ENCODE measurements at places on chromosomes 2 and 18.

DNA sequence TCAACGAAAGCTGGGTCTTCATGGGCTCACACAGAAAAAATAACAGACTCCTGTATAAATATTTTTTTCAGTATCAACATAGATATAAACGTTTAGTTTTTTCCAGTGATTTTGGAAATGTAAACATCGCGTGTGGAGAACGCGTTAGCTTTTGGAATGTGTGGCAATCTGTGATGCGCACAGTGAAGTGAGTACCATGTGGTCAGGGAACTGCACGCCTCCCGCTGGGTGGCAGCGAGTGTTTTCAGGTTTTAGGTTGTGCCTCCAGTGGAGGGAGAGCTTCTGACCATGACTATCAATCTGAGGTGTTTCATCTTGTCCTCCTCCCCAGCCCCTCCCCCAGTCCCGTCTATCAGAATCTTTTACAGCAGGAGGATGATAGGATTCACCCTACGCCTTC, 127.8 kb downstream of the ARHGAP28 start:
- DNase-seq, result no peak

GRCh38 chr18:3294435-3295080, 32.6 kb downstream of the MYL12B start:
- DNase-seq, result no peak

GRCh38 chr2:226652369-226652768, 147.3 kb downstream of the IRS1 start:
- DNase-seq, result peak; percentile 52

DNA sequence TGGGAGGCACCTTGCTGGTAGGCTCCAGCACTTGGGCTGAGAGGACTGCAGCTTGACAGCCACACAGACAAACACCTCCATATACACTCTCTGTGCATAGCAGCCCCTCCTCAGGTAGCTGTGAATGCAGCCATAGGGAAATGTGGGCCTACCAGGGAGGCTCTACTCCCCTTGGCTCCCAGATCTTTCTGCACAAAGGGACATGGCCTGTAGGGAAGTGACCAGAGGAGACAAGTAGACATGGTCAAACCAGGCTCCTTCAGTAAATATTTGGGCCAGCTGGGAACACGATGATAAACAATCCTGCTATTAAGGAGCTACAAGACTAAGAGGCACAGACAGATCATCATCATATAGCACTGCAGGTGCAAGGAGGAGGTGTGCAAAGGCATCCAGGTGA, 35.9 kb upstream of the PDCL3 start:
- no peak for DNase-seq

DNA sequence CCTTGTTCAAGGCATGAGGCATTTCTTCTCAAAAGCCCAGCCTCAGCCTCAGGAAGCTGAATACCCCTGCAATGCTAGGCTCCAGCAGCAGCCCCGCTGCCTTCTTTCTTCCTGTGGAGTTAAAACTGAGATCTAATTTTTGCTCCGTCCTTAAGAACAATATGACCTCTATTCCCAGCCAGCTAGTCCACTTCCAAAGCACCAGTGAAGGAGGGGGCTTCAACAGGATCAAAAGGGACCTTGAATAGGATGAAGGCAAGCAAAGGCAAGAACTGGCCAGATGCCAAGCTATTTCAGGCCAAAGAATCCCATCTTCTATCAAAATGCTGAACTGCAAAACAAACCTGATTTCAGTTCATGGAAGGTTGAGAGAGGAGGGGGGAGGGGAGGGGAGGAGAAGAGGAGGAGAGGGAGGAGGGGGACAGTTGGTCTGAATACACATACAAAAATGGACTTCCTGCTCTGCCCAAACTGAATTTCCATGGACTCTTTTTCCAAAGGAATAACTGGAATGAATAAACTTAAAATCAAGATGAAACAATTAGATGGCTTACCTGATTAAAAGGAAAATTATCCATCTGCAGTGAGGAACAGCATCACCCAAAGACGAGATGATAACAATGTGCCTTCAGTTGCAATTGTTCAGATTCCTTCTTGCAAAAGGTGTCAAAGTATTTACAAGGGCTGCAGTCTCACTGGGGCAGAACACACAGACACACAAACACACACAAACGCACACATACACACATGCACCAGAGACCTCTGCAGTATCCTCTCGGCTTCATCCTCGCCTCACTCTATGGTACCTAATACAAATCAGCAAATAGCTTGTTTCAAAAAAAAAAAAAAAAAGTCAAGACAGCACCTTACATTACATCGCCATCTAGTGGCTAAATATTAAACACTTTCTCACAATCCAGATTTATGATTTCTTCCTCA, at the start of gene SCN1A:
Gene SCN1A, minus strand, starts transcription at position 804 of the 939 bp plus-strand sequence. CDS start 54,399 bp downstream, outside the sequence.
- DNase-seq, result peak; percentile 20

GRCh38 chr2:115194623-115195022, 752.2 kb downstream of the DPP10 start:
- no peak for DNase-seq

- DNase-seq, result no peak
These were observed 148.1 kb downstream of the EML6 start for GRCh38 chr2:54871457-54872107.

DNA sequence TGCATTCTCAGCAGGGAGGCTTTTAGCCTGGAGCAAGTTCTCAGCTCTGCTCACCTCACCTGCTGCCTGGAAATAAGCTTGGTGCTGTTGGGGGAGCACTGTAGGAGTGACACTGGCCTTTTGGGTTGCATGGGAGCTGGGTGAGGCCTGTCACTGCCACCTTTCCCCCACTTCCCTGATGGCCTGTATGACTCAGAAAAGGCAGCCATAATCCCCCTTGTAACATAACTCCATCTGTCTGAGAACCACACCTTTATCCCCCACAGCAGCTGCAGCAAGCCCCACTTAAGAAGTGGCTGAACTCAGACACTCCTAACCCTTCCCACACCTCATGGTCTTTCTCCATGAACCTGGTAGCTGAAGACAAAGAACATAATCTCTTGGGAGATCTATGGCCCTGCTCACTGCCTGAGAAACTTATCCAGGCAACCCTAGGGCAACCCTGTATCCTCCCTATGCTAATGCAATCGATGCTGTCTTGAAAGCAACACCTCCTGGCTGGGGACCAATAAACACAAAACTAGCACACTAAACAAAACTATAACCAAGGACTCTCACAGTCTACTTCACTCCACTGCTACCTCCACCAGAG, 258.9 kb upstream of the OSR1 start:
- DNase-seq, result no peak

GRCh38 chr2:104052356-104052755, 801.6 kb upstream of the POU3F3 start:
- no peak for DNase-seq

- no peak for DNase-seq
These were observed 58.5 kb downstream of the SMAD7 start for GRCh38 chr18:48892146-48892855.

DNA sequence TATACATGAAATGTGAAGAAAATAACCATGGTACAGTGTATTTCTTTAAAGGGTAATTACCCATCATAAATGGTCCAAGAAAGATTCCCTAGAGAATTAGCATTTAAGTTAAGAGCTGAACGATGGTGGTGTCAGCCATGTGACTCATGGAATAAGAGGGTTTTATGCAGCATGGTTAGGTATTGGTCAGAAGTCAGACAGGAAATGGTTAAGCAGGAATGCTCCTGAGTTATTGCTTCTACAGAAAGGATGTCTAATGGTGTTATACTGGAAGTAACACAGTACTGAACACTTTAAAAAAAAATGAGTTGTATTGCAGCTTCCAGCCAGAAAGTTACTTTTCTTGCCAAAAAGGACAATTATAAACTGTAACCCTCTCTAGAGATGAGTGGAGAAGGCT, 72.7 kb upstream of the UBE2E3 start:
- no peak for DNase-seq

GRCh38 chr2:120453635-120453998, 107.7 kb downstream of the INHBB start:
- DNase-seq, result no peak

- DNase-seq, result no peak
These were observed 13.9 kb downstream of the FN1 start for GRCh38 chr2:215421859-215422461.

GRCh38 chr2:73290049-73290839, 3.1 kb downstream of the EGR4 start:
- DNase-seq, result no peak

DNA sequence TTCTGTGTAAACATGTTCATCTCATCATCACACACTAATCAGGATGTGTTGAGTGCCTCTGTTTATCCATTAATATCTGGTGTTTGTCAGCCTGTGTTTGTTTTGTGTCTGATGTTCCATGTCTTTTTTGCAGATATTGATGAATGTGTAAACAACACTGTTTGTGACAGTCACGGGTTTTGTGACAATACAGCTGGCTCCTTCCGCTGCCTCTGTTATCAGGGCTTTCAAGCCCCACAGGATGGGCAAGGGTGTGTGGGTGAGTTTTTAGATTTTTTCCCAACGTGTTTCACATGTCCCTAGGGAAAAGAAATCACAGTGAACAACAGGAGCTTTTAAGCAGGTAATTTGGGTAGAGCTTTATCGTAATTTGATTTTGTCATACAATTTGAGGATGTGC, 133.7 kb upstream of the RASGRP3 start:
- DNase-seq, result no peak

- DNase-seq, result no peak
These were observed 243.3 kb downstream of the TSN start for GRCh38 chr2:121998751-121999150.

- no peak for DNase-seq
These were observed 286.5 kb upstream of the MGAT5 start for GRCh38 chr2:133967326-133967725.

GRCh38 chr2:162060532-162060931, 13.5 kb downstream of the DPP4 start:
- DNase-seq, result no peak

GRCh38 chr2:62071760-62072680, 123.9 kb upstream of the B3GNT2 start:
- no peak for DNase-seq

All from AG09319 (cell line).